ENCODE measurements at places on chromosomes 6 and 20. TPM values are rescaled to one million over a fixed set of nuclear protein-coding genes. Genes with fewer than 3 reads are reported as not detected.

LRP11 gene
- total RNA-seq = 61.7 TPM

DNA sequence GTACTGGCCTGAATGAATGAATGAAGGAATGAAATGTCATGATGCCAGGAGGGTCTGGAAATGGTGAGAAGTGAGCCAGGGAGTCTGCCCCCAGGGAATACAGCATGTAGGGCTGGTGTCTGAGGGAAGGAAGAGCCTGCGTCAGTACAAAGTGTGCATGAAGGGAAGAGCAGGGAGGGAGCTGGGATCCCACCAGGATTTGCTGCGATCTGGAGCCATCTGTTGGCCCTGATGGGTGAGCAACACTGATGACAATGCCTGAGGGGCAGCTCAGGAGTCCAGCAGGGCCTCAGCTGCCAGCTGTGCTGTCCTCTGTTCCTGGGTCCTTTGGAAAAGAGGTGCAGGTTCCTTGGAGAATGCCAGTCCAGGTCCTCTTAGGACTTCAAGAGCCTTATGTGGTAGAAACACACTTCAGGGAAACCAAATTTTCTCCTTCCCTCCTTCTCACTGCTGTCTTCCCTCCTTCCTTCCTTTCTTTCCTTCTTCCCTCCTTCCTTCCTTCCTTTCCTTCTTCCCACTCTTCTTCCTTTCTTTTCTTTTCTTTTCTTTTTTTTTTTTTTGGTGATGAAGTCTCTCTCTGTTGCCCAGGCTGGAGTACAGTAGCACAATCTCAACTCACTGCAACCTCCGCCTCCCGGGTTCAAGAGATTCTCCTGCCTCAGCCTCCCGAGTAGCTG lies 11.5 kb downstream of the BPI start:
- no peaks in the 10 kb centered on the region for H3K4me1 ChIP-seq
- no peak overlapping the region for H3K27ac ChIP-seq
- no peaks in the 10 kb centered on the region for H3K36me3 ChIP-seq
- no peaks in the 10 kb centered on the region for H3K27me3 ChIP-seq
- DNase-seq = peak; percentile 26
- no peak overlapping the region for H3K4me3 ChIP-seq

DNA sequence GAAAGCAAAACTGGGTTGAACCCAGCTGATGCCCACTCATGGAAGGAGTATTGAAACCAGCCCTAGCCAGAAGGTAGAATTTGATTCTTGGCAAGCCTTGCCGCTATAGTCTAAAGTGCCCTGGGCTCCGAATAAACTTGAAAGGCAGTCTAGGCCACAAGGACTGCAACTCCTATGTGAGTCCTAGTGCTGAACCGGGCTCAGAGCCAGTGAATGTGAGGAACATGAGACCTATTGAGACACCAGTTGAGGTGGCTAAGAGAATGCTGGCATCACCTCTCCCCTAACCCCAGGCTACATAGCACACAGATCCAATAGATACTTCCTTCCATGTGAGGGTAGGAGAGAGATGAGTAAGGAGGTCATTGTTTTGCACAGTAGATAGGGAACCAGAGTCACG lies 3.5 kb upstream of the DEFB110 start:
- DNase-seq = no peak
- H3K27me3 ChIP-seq = no peaks in the 10 kb centered on the region
- no peaks in the 10 kb centered on the region for H3K36me3 ChIP-seq
- no peak overlapping the region for H3K4me3 ChIP-seq

- H3K4me3 ChIP-seq = no peak overlapping the region
- no peaks in the 10 kb centered on the region for H3K36me3 ChIP-seq
- no peaks in the 10 kb centered on the region for H3K4me1 ChIP-seq
- H3K27ac ChIP-seq = no peak overlapping the region
Observed at GRCh38 chr6:76703786-76704185, 631.3 kb upstream of the IMPG1 start.

- H3K27me3 ChIP-seq = no peaks in the 10 kb centered on the region
- H3K27ac ChIP-seq = no peak overlapping the region
- no peaks in the 10 kb centered on the region for H3K4me1 ChIP-seq
- no peak for DNase-seq
Observed at GRCh38 chr20:24607402-24607801, 138.0 kb downstream of the SYNDIG1 start.

GRCh38 chr6:134288538-134289203 lies 29.2 kb downstream of the SGK1 start:
- no peak overlapping the region for H3K4me3 ChIP-seq
- H3K27me3 ChIP-seq = no peaks in the 10 kb centered on the region
- no peaks in the 10 kb centered on the region for H3K4me1 ChIP-seq
- H3K27ac ChIP-seq = no peak overlapping the region

- peaks cover 6% of the 10 kb centered on the region for H3K27me3 ChIP-seq
- no peaks in the 10 kb centered on the region for H3K36me3 ChIP-seq
- no peak for DNase-seq
- no peak overlapping the region for H3K27ac ChIP-seq
Observed at GRCh38 chr20:63032861-63033793, 26.4 kb upstream of the BHLHE23 start.

GRCh38 chr6:2667617-2668016 lies 83.1 kb downstream of the MYLK4 start:
- H3K27me3 ChIP-seq = no peaks in the 10 kb centered on the region
- H3K27ac ChIP-seq = no peak overlapping the region
- no peaks in the 10 kb centered on the region for H3K4me1 ChIP-seq

RAET1E gene
- not detected for total RNA-seq

GHRH gene
- not detected for total RNA-seq

DNA sequence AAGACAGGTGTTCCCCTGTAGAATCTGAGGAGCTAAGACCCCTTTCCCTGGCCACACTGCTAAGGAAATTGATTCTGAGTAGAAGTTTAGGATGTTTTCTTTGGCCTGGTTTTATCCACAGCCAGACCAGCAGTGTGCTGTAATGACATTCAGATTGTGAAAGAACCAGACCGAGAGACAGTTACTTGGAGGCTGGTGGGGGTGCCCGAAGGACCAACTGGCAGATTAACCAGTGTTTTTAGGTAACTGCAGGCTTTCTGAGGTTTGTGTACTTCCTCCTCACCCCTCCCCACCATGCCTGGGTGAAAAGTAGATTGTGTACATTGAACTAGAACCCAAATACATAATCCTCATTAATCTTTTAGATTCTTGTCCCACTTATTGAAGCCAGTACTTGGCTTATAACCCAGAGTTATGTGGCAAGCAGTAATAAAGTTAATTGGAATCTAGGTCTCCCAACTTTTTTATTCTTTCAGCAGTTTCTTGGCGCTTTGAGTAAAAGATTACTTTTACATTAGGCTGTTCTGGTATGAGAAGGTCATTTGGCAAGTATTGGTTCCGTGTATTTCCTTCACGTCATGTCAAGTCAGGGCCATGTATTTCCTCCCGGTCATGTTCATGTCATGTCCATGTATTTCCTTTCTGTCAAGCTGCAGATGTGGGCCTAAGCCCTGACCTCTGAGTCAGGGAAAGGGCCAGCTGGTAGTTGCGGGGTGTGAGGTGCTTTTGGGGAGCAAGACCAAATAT lies 93.7 kb downstream of the TCP11 start:
- H3K4me1 ChIP-seq = peaks cover 15% of the 10 kb centered on the region
- H3K36me3 ChIP-seq = no peaks in the 10 kb centered on the region
- DNase-seq = no peak
- H3K27me3 ChIP-seq = no peaks in the 10 kb centered on the region
- no peak overlapping the region for H3K4me3 ChIP-seq

SGK2 gene
- total RNA-seq = not detected

- no peaks in the 10 kb centered on the region for H3K36me3 ChIP-seq
- H3K27me3 ChIP-seq = no peaks in the 10 kb centered on the region
- H3K4me3 ChIP-seq = no peak overlapping the region
- DNase-seq = no peak
Observed at GRCh38 chr6:24919056-24919892, 16.5 kb downstream of the RIPOR2 start.

GRCh38 chr20:8454137-8454712 lies 322.2 kb downstream of the PLCB1 start:
- H3K4me1 ChIP-seq = no peaks in the 10 kb centered on the region
- no peak overlapping the region for H3K27ac ChIP-seq
- no peak overlapping the region for H3K4me3 ChIP-seq
- no peaks in the 10 kb centered on the region for H3K27me3 ChIP-seq

DNA sequence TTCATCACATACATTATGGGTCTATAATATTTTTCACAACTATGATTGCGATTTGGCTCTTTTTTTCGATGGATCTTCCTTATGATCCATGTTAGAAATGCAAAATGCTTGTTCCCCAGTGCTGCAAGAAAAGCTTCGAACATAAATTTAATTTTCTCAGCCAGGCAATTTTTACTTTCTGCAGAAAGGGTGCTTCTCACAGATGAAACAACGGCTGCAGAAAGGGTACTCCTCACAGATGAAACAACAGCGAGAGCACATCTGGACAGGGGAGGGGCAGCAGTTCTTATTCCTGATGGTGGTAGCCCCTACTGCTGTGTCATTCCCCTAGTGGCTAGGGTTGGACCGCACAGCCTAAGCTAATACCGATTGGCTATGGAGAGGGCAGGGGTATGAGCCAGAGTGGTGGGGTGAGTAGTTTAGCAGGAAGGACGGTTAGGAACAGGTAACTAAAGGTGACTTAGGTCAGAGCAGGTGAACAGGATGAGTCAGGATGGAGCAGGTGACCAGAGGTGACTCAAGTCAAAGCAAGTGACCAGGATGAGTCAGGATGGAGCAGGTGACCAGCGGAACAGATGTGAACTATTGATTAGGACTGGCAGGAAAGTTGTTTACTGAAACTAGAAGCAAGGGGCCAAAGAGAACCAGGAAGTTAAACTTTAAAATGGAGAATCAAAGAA lies 13.4 kb upstream of the TREML4 start:
- H3K4me3 ChIP-seq = no peak overlapping the region
- H3K27ac ChIP-seq = no peak overlapping the region
- no peak for DNase-seq
- H3K27me3 ChIP-seq = peaks cover 2% of the 10 kb centered on the region

VWA7 gene
- 2.8 TPM for total RNA-seq

VIP gene
- 0.77 TPM for total RNA-seq

- H3K27me3 ChIP-seq = no peaks in the 10 kb centered on the region
- no peak for DNase-seq
- no peaks in the 10 kb centered on the region for H3K4me1 ChIP-seq
- H3K36me3 ChIP-seq = no peaks in the 10 kb centered on the region
- no peak overlapping the region for H3K27ac ChIP-seq
Observed at GRCh38 chr6:128981716-128982115, 98.8 kb downstream of the LAMA2 start.

GRCh38 chr6:388202-388903 lies 3.2 kb upstream of the IRF4 start:
- no peaks in the 10 kb centered on the region for H3K36me3 ChIP-seq
- H3K4me3 ChIP-seq = no peak overlapping the region
- peaks cover 24% of the 10 kb centered on the region for H3K4me1 ChIP-seq
- peaks cover 31% of the 10 kb centered on the region for H3K27me3 ChIP-seq
- no peak overlapping the region for H3K27ac ChIP-seq
- no peak for DNase-seq

DNA sequence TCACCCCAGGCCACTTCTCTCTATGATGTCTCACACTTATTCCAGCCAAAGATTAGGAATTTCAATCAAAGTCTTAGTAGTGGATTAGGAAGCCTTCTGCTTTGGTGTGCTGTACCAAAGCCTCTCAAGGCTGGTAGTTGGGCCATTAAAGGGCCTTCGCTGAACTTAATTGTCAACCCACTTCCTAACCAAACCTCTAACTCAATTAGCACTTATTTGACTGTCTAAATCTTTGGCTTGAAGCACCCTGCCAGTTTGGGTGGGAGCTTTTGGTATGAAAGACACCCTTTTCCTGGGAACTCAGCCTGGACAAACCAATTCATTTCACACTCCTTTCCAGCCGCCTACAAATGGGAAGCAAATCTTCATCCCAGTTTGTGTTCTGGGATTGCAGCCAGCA lies 81.5 kb downstream of the BMP2 start:
- DNase-seq = no peak
- H3K27ac ChIP-seq = no peak overlapping the region
- H3K4me3 ChIP-seq = no peak overlapping the region
- H3K36me3 ChIP-seq = no peaks in the 10 kb centered on the region
- no peaks in the 10 kb centered on the region for H3K4me1 ChIP-seq
- H3K27me3 ChIP-seq = no peaks in the 10 kb centered on the region

OVOL2 gene
- 0.30 TPM for total RNA-seq

- H3K27me3 ChIP-seq = no peaks in the 10 kb centered on the region
- H3K27ac ChIP-seq = no peak overlapping the region
- no peaks in the 10 kb centered on the region for H3K4me1 ChIP-seq
- no peaks in the 10 kb centered on the region for H3K36me3 ChIP-seq
- peak; percentile 16 for DNase-seq
- no peak overlapping the region for H3K4me3 ChIP-seq
Observed at GRCh38 chr20:11350126-11351005, 567.3 kb upstream of the BTBD3 start.

DNA sequence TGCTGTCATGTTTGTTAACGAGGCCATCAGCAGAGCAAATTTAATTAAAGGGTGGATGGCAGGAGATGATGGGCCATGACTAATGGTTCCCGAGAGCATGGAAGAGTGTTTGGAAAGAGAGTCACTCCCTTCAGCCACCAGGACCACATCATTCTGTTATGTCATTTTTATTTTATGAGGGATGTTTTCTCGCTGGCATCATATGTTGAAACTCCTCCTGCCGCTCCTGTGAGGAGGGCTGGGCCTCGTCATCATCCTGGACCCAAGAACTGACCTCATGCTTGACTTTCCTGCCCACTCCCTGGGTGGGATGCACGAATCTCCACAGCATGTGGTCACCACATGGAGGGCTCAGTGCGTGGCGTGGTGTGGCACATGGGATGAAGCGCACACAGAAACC lies 86.4 kb upstream of the FRMD1 start:
- peak overlapping the region; percentile 70 for H3K27ac ChIP-seq
- no peak overlapping the region for H3K4me3 ChIP-seq

DNA sequence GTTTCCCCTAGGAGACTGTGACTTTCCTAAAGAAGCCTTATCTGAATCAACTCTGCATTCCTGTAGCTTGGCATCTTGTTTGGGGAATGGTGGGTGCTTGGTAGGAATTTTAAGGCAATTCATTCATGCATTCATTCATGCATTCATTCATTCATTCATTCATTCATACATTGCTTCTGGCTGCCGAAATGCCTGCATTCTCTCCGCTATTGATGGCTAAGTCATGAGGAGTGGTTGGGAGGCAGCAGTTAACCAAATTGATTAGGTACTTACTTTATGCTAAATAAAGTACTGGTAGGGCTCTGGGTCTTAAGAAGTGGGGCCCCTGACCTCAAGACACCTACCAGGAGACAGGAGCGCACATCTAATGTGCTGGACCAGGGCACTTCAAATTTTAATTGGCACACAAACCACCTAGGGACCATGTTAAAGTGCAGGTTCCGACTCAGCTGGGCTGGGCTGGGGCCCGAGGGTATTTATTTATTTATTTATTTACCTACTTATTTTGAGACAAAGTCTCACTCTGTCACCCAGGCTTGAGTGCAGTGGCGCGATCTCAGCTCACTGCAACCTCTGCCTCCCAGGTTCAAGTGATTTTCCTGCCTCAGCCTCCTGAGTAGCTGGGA lies 127.6 kb downstream of the ANKRD60 start:
- no peak for DNase-seq
- H3K4me1 ChIP-seq = no peaks in the 10 kb centered on the region
- H3K36me3 ChIP-seq = no peaks in the 10 kb centered on the region
- no peaks in the 10 kb centered on the region for H3K27me3 ChIP-seq

GRCh38 chr6:1039191-1039590 lies 272.7 kb upstream of the FOXQ1 start:
- no peaks in the 10 kb centered on the region for H3K36me3 ChIP-seq
- no peaks in the 10 kb centered on the region for H3K4me1 ChIP-seq
- no peak overlapping the region for H3K27ac ChIP-seq
- DNase-seq = no peak
- H3K27me3 ChIP-seq = no peaks in the 10 kb centered on the region
- H3K4me3 ChIP-seq = no peak overlapping the region

KCNQ2 gene
- 4.9 TPM for total RNA-seq

Data from uterus (tissue), 4 donors.